ENCODE measurements at places on chromosomes 4 and X.
A peak's percentile ranks its signal among the peaks of the same experiment; 100 is the strongest.

GRCh38 chr4:168199260-168199957 is 107.1 kb downstream of the ANXA10 start:
- no peak for DNase-seq

DNA sequence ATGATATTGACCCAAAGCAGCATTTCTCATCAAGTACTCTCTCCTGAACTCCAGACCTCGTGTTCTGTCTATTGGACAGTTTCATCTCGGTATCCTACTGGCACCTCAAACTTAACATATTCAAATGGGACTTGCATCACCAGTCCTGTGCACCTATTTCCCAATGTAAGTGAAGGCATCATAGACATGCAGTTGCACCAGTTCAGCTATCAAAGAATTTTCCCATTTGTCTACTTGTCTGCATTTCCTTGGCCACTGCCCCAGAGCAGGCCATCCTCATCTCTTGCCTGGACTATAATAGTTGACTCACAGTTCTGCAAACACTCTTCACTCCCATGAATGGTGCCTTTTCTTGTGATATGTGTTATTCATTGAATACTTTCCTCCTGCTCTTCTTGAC is 11.3 kb upstream of the LIMCH1 start:
- DNase-seq: no peak

DNA sequence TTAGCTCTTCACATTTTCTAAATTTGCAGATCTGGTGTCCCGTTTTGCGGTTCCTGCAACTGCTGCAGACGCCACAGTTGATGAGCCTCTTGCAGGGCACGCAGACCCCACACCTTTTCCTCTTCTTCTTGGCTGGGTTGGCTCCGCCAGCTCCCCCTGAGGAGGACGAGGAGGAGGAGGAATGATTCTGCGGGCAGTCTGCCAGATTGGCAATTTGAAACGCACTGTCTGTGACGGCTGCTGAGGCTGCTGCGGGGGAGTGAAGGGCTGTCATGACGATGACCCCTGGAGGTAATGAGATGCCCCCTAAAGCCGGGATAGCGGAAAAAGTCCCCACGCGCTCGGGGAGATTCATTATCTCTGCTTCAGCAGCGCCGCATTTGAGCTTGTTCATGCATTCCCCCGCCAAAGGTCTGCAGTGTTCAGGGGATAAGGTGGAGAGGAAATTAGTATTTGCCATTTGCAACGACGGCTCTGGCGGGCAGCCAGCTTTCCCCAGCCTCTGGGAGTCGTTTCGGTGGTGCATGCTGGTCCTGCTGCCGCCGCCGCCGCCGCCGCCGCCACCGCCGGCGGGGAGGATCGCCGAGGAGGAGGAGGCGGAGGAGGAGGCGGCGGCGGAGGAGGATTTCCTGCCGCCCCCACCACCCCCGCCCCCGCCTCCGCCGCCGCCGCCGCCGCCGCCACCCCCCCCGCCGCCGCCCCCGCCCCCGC is 3.8 kb downstream of the CXXC4 start:
- DNase-seq: peak; percentile 77

- no peak for DNase-seq
Observed at GRCh38 chrX:123745511-123745910, 12.7 kb upstream of the THOC2 start.

GRCh38 chr4:102302762-102303161 is 42.5 kb downstream of the SLC39A8 start:
- DNase-seq: no peak

- no peak for DNase-seq
Observed at GRCh38 chrX:110180928-110181310, 137.0 kb downstream of the AMMECR1 start.

GRCh38 chr4:186201535-186202230 is 10.3 kb downstream of the CYP4V2 start:
- peak; percentile 28 for DNase-seq

DNA sequence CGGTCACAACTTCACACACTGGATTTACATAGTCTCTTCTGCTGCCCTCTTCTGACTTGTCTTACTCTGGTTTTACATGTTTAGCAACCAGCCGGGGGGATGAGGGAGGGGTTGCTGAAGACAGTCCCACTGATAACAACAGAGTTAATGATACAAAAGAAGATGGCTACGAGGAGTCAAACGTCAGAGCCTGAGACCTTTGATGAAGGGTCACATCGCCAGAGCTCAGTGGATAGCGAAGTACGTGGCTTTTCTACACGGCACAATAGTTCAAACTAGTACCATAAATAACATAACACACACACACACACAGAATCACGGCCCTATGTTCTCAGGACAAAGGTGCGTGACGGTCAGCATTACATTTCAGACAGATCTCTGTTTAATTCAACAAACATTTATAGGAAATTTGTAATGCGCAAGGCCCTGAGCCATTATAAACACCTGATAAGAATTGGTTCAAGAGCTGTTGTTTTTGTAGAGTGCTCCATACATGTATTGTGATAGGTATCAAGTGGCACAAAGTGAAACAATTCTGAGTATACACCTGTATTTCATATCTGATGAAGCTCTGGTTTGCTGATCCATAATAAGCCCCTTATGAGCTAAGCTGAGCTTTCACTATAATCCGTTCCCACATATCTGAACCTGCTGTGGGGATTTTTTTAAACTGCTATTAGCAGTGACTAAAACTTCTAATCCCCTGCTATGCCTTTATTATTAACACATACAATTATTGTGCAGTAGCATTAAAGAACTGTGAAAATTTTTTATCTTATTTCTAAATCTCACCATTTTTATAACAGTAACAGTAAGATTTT is 100.0 kb downstream of the NR3C2 start:
- DNase-seq: no peak

DNA sequence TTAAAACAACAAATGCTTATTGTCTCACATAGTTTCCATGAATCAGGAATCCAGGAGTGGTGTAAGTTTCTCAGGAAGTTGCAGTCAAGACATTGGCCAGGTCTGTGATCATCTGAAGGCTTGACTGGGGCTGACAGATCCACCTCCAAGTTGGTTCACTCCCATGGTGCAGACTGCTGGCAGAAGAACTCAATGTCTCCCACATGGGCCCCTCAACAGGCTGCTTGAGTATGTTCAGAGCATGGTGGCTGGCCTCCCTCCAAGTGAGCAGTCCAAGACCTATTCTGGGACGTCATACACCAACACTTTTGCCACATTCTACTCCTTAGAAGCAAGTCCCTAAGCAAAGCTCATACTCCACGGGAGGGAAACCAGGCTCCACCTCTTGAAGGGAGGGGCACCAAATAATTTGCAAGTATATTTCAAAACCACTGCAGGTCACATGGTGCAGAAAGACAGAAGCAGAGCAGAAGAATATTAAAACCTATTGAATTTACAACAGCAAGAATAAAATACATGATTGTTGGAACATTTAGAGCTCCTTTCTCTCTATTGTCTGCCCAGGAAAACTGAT is 35.3 kb downstream of the LGI2 start:
- DNase-seq: no peak

- DNase-seq: no peak
Observed at GRCh38 chr4:116796022-116796421, 289.4 kb downstream of the TRAM1L1 start.

- DNase-seq: no peak
Observed at GRCh38 chrX:36266155-36266554, 346.6 kb downstream of the CFAP47 start.

- DNase-seq: no peak
Observed at GRCh38 chrX:28303486-28303885, 283.8 kb upstream of the IL1RAPL1 start.

DNA sequence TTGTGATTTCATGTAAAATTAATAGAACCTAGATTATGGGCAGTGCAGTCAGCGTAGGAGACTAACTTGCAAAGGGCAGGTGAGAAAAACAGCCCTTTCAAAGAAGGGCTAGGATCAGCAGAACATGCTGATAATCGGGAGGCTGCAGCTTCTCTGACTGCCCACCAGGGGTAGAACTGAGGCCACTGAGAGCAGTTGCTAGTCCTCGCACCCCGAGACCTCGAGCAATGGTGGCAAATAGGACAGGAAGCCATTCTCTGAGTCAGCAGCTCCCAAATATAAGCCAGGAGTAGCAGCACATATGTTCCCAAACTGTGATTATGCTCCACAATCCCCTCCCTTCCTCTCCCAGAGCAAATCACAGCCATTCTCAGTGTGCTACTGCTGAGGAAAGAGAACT is 186.5 kb downstream of the MSL3 start:
- no peak for DNase-seq

DNA sequence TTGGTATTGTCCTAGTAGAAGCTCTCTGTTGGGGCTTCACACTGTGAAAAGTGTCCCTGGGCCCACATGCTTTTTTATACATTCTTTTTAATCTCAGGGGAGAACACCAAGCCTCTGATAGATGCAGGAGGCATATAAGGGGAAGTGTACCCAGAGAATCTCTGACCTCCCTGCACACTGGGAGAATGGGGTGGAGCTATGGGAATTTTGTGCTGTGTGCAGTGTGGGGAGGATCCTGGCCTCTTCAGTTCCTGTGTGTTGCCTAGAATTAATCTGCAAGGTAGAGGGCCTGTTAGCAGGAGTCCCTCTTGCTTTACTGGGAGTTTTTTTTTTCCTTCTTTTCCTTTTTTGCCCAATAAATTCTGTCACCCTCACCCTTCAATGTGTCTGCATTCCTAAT is 49.2 kb upstream of the SPIN4 start:
- no peak for DNase-seq

GRCh38 chrX:29687687-29688086 is 527.7 kb upstream of the MAGEB2 start:
- DNase-seq: no peak

- peak; percentile 14 for DNase-seq
Observed at GRCh38 chrX:19514791-19515614, at the start of gene MAP3K15. Gene MAP3K15 (minus strand): TSS chrX:19515508. CDS start chrX:19515261, 247 bp downstream.

DNA sequence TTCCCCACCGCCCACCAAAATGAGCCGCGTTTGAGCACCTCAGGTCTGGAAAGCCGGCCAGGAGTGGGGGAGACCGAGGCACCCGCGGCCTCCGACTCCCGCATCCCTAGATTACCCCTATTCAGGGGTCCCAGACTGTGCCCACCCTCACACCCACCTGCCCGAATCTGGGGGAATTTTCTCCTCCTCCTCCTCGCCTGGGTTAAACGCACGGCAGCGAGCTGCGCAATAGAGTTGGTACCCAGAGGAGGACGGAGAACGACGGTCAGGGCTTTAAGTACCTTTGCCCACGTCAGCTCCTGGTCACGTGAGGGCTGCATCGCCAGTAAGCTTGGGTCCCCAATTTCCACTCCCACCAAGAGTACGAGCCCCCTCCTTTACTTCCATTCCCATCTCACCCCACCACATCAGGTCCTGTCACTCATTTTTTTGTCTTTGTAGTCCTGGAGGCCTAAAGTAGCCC is at the start of gene ARMCX2:
TSS of gene ARMCX2 (minus strand) at position 250 of the 463 bp plus-strand sequence. CDS start 2,262 bp downstream, outside the sequence.
- peak; percentile 54 for DNase-seq

DNA sequence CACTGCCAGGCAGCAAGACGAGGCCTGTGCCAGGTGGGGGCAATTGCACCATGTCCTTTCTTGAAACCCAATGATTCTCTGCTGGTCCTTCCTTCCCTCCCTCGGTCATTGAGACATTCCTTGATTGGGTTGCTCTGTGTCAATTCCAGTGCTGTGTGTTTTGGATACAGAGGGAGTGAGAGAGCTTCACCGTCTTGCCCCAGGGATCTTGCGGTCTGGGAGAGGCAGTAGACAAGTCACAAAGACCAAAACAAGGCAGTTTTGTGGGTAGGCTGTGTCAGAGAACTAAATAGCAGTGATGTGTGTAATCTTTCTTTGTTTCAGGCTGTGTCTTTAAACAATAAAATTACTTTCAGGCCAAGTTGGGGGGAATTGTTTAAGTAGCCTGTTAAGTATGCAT is 38.8 kb upstream of the TADA2B start:
- no peak for DNase-seq

DNA sequence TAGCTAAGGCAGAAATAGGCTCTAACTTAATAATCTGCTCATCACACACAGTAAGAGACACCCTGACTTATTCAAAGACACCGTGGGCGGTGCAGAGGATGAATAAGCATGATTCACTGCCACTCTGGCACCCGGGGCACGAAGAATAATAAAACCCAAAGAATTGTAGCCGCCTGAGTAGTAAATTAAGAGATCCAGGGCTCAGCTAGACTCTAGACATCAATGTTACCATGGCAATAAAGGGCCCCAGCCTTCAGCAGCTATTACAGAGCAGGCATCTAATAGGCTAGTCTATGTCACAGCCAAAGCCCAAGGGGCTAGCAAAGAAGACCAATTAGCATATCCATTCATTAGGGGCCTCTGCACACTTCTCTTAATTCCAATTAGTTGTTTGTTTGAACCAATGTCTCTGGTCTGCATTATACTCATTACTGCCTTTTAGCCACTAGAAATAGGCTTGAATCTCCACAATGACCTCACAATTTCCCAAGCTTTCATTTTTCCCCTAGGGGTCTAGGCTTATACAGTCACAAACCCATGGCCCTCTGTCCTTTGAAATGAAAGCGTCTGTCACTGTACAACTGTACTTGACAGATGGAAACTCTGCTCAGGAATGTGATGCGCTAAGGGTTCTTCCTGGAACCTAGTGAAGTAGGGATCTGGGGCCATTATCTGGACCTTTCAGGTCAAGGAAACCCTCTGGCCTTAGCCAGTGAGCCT is 3.0 kb upstream of the ATP1B4 start:
- DNase-seq: no peak

DNA sequence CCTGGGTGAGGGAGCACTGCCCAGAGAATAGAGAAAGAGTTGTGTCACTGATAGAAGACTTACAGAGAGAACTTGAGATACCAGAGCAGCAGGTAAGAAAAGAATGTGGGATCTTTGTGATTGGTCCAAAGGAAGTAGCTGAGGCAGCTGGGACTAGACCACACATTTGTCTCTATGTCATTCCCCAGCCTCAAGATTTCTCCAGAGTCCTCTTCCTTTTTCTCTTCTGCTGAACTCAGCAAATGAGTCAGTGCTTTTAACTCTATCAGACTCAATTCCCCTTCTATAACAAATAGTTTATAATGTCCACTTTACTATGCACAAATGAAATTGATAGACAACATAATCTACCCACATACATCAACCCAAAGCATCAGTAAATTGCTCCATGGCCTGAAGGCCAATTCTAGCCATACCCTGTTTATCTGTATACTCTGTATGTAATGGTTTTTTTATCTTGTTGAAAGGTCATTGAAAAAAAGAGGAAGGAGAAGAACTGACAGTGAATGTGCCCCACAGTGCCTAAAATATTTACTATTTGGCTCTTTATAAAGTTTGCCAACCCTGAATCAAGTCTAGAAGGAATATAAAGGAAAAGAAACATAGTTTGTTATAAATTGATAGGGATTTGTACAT is 38.2 kb downstream of the ETDC start:
- DNase-seq: no peak

GRCh38 chr4:25563071-25563564 is 92.5 kb upstream of the SLC34A2 start:
- no peak for DNase-seq
